Activated CD4-positive, CD25-positive, alpha-beta regulatory T cell treated with anti-CD3 and anti-CD28 coated beads, Interleukin-2, amount 50 U/mL, for 24 hours (primary cell): ENCODE measurements at places on chromosomes 6 and 20.
A peak's percentile ranks its signal among the peaks of the same experiment; 100 is the strongest.

DNA sequence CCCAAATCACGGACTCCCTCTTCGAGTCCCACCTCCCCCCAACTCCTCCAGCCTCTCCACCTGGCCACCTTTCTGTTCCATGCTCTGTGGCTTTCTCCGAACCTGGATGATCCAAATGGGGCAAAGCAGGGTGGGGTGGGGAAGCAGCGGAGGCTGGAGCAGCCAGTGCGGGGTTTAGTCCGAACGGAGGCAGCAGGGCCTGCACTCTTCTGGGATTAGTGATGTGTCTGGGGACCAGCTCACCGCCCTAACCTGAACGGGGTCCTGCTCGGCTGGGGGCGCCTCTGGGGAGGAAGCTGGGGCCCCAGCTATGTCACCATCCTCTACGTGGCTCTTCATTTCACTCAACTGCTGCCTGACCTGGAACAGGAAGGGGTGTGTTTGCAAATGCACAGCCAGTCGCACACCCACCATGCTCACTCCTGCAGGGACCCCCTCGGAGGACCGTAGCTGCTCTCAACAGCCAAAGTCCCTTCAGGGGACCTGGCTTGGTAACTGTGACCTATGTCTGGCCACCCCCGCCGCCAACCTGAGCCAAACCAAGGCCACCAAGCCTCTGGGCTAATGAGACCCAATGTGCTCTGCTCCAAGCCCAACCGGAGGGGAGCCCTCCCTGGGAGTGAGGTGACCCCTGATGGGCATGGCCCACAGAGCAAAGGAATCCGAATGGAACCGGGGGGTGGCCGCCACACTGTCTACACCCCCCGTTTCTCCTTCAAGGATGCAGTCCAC is 46.8 kb downstream of the DSTN start:
- ATAC-seq = no peak

GRCh38 chr20:17971300-17972013 is 2.6 kb downstream of the MGME1 start:
- ATAC-seq = no peak

GRCh38 chr20:44579313-44580081 is 2.9 kb upstream of the PKIG start:
- ATAC-seq = no peak

GRCh38 chr6:48881551-48881950 is 581.5 kb downstream of the MMUT start:
- ATAC-seq = no peak

- ATAC-seq = no peak
Measured at GRCh38 chr6:96124778-96125177, 109.0 kb downstream of the FUT9 start.

GRCh38 chr6:38696345-38696744 is 6.6 kb downstream of the GLO1 start:
- ATAC-seq = no peak

GRCh38 chr6:1279065-1279464 is 32.8 kb upstream of the FOXQ1 start:
- no peak for ATAC-seq

GRCh38 chr20:36179170-36179945 is 24.8 kb downstream of the EPB41L1 start:
- ATAC-seq = no peak

- no peak for ATAC-seq
Measured at GRCh38 chr6:110125361-110125760, 54.1 kb downstream of the WASF1 start.

GRCh38 chr20:50916257-50916656 is 15.0 kb downstream of the ADNP start:
- no peak for ATAC-seq

- no peak for ATAC-seq
Measured at GRCh38 chr6:15352845-15353244, 107.0 kb downstream of the JARID2 start.

GRCh38 chr6:117568831-117569410 is 33.4 kb downstream of the GOPC start:
- peak; percentile 81 for ATAC-seq
